ENCODE measurements at places on chromosomes 11 and 22.

DNA sequence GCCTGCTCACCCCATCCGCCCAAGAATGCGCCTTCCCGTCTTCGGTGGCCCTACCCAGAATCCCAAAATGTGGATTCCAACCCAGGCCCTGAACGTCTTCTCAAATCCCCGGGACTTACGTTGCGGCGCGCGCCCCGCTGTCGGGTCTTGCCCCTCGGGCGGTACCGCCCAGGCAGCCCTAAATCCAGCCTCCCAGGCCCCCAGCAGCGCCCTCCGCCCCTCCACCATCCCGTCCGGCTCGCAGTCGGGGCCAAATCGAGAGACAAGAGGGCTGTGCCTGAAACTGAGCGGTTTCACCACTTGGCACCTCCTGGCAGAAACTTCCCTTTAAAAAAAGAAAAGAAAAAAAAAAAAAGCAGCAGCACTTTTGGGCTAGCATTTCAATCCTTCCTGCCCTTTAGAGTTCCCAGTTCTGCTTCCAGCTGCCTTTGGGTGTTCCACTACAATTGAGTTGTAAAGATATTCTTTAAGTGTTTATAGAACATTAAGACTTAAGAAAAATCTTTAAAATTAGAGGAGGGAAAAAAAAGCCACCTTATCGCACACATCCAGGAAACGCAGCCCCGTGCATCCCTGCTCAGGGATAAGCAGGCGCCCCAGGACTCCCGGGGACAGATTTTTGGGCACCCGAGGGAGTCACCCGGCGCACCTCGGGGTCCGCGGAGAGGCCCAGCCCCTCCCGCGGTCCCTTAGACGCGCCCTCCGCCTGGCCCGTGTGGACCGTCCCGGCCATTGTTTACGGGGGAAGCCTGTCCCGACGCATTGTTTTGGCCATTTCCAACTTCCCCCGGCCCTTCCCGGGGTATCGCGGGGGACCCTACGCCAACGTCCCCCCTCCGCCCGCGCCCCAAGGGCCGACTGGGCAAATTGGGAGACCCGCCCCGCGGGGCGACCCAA is 57.6 kb downstream of the KCNJ4 start:
- peak; percentile 30 for DNase-seq

- DNase-seq = no peak
Measured at GRCh38 chr11:88312628-88313027, 24.9 kb downstream of the CTSC start.

- DNase-seq = no peak
Measured at GRCh38 chr11:58674609-58675008, 52.1 kb downstream of the CNTF start.

DNA sequence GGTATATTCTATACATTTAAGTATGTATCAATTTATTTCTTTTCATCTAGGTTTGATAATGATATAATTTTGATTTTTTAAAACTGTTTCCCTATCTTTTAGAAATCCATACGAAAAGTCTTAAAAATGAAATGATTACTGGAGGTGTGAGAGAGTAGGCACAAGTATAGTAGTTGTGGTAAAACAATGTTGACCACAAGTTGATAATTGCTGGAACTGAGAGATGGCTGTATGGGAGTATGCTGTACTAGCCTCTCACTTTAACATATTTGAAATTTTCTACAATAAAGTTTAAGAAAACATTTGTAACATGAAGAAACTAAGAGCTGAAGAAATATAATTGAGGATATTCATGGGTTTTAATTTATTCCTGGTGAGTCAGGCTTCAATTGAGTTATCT is 30.0 kb downstream of the FSHB start:
- no peak for DNase-seq

DNA sequence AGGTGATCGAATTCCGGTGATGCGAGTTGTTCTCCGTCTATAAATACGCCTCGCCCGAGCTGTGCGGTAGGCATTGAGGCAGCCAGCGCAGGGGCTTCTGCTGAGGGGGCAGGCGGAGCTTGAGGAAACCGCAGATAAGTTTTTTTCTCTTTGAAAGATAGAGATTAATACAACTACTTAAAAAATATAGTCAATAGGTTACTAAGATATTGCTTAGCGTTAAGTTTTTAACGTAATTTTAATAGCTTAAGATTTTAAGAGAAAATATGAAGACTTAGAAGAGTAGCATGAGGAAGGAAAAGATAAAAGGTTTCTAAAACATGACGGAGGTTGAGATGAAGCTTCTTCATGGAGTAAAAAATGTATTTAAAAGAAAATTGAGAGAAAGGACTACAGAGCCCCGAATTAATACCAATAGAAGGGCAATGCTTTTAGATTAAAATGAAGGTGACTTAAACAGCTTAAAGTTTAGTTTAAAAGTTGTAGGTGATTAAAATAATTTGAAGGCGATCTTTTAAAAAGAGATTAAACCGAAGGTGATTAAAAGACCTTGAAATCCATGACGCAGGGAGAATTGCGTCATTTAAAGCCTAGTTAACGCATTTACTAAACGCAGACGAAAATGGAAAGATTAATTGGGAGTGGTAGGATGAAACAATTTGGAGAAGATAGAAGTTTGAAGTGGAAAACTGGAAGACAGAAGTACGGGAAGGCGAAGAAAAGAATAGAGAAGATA is at the start of gene MALAT1:
MALAT1 (plus strand) TSS at position 69 of the 736 bp plus-strand sequence.
- peak; percentile 96 for DNase-seq

DNA sequence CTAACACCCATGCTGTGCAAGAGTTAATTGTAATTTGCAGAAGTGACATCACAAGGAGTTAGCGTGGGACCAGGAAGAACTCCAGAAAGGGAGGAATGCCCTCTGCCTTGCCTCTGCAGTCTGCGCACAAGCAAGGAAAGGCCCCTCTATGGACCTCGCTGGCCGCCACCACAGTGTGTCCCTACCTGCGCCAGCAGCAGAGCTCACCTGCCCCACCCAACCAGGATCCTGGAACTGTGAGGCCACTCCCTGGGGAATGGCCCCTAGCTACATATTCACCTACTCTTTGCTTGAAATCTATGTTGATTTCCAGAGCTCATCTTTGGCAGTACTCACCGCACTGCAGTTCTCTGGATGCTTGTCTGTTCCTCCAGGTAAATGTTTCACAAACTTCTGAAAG is 72.0 kb upstream of the MTNR1B start:
- DNase-seq = no peak

GRCh38 chr11:126307706-126308105 is 3.8 kb downstream of the DCPS start:
- DNase-seq = peak; percentile 53

DNA sequence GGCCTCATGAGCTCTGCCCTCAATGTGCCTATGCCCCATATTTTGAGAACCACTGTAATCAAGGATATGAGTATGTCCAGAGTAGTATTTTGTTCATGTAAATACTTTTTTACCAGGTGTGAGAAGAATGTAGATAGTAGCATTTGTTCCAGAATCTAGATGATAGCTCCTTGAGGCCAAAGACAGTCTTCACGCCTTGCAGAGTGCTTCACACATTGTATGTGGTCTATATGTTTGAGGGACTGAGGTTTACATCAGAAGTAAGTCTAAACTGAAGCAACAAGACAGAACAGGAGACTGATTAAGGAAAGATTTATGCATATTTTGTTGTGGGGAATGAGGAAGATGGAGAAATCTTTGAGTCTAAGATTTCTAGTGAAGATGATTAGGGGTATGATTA is 12.5 kb downstream of the CEP57 start:
- no peak for DNase-seq

GRCh38 chr11:93236741-93237675 is 39.2 kb upstream of the SLC36A4 start:
- peak; percentile 29 for DNase-seq

GRCh38 chr11:27471589-27472397 is 797 bp downstream of the LGR4 start:
- DNase-seq = peak; percentile 40

- DNase-seq = peak; percentile 68
Measured at GRCh38 chr11:1747753-1748635, 2.4 kb downstream of the IFITM10 start.

DNA sequence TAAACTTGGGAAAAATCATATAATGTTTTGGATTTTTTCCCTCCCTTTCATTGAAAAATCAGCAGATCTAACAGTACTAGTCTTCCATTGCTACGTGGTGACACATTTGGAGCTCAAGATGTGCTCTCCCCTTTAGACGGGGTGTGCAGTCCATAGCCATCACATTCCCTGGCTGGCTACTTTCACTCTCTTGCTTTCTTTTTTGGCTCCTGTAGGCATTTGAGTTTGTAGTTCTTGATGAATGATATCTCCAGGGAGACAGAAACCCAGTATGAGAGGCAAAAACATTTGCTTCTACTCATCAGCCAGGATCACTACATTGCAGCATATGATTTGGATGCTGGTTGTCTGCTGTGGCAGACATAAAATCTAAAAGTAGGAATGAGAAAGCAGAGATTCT is 12.1 kb downstream of the CCDC81 start:
- DNase-seq = peak; percentile 27

DNA sequence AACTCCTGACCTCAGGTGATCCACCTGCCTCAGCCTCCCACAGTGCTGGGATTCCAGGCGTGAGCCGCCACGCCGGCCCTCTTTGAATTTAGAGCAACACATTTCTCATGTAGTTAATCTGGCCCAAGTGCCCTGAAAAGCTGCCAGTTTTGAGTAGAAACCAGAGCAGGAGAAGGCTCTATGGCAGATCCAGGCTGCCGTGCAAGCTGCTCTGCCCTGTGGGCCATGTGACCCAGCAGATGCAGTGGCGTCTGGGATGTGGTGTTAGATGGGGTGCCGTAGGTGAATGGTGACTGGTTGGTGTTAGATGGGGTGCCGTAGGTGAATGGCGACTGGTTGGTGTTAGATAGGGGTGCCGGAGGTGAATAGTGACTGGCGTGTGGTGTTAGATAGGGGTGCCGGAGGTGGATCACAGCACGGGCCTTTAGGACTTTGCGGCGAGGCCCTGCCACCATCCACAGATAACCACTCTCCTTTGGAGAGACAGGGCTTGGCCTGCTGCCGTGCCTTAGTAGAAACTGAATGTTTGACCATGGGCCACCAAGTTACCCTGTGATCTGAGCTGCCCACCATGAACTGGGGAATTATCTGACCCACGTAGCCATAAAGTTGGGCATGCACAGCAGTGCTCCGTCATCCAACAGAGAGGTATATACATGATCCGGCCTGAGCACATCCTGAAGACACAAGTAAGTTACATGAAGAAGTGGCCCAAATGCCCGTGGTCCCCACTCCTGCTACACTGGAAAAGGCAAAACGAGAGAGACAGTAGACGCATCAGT is 32.7 kb downstream of the ASCL2 start:
- no peak for DNase-seq

DNA sequence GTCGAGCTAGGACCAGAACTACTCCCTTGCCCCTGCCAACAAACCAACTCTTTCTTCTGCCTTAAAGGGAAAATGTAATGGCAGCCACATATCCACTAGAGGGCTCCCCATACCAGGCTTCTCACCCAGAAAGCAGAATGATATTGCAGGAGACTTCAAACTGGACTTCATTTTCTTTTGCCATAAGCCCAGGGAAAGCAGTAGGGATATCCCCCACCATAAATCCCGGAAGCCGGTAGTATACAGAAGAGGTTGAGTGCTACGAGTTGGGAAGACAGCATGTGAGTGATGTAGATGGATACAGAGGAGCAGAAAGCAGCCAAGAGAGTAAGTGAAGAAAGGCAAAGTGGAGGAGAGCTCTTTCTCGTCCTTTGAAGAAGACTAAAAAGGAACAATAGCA is 12.1 kb downstream of the PLAAT5 start:
- DNase-seq = peak; percentile 86

DNA sequence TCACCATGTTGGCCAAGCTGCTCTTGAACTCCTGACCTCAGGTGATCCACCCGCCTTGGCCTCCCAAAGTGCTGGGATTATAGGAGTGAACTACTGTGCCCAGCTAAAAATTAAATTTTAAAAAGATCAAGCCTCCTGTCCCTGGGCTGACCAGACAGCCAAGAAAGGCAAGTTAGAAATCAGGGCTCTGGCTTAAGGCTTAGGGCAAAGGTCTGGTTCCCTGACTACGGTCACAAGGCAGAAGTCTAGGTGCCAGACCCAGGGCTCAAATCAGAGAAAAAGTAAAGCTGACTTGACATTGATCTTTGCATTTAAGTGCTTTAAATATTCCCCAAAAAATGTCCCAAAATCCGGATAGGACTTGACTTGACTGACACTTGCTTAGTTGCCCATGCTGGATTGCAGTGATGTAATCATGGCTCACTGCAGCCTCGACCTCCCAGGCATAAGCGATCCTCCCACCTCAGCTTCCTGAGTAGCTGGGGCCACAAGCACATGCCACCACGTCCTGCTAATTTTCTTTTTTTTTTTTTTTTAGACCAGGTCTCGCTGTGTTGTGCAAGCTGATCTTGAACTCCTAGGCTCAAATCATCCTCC is 17.3 kb upstream of the CRKL start:
- DNase-seq = no peak

DNA sequence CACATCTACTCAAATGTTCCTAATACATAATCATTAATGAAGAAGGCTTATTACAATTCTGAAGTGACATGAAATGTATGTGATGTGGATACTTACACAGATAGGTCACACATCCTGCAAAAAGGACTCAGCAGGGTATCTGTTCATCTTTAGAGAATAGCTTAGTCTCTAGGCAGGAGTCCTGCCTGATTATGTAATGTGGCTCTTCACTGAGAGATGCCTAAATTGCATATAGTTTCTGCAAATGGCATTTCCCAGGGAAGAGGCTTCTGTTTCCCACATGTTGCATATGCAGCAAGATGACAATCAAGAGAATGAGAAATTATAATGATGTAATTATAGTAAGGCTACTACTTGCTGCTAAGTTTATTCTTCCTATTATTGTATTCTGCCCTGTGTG is 58.8 kb upstream of the SLC36A4 start:
- no peak for DNase-seq
